Astrocyte of the hippocampus (primary cell): ENCODE measurements at places on chromosomes 4 and X.
A peak's percentile ranks its signal among the peaks of the same experiment; 100 is the strongest.

DNA sequence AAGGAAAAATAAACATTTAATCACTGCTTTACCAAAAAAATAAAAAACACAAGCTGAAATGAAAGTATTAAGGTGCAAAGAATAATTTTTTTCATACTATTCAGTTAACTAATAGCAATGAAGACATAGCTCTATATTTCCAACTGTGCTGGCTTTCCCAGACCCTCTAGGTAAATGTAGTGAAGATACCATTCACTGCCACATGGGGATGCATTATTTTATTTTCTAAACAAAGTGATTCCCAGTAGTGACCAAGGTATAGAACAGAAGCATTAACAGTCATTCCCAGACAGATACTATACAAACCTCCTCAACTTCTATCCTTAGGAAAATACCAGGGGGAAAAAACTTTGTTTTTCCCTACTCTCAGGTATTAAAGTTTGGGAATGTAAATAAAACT is 39.4 kb downstream of the ANTXR2 start:
- no peak for DNase-seq

GRCh38 chr4:107825072-107825824 is 516 bp downstream of the SGMS2 start:
- DNase-seq, result peak; percentile 78

DNA sequence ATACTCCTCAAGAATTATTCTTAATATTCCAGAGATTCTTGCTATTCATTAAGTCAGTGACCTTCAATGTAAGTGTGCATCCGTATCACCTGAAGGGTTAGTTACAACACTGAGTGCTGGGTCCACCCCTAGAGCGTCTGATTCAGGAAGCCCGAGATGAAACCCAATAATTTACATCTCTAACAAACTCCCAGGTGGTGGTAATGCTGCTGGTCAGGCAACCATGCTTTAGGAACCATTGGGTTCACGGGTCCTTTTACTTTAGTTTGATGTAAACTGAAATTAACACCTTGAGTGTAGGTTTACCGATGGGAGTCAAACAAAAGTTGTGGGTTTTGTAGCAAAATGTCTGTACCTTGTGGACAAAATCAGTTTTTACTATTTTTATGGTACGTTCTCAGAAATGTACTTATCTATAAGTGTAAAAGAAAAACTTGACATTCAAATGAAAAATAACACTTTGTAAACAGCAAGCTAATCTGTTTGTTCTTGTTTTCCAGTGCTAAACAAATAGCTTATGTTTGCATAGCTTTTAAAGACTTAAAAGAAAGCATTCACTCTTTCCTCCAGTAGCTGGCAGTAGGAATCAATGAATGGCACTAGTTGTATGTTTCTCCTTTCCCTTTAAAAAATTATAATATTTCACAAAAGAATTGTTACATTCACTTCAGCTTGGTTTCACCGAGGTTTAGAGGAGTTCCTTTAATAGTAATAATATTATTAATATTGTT is 32.7 kb downstream of the ACE2 start:
- peak; percentile 23 for DNase-seq

GRCh38 chr4:105130945-105131344 is 15.7 kb upstream of the TET2 start:
- DNase-seq, result no peak

- DNase-seq, result no peak
Measured at GRCh38 chr4:168942985-168943384, 67.1 kb downstream of the CBR4 start.

- DNase-seq, result peak; percentile 20
Measured at GRCh38 chr4:38082424-38083385, 122.5 kb downstream of the PTTG2 start.

GRCh38 chrX:132118358-132118757 is 9.5 kb downstream of the FRMD7 start:
- DNase-seq, result no peak

- peak; percentile 46 for DNase-seq
Measured at GRCh38 chr4:153634738-153635353, 49.2 kb upstream of the TLR2 start.

DNA sequence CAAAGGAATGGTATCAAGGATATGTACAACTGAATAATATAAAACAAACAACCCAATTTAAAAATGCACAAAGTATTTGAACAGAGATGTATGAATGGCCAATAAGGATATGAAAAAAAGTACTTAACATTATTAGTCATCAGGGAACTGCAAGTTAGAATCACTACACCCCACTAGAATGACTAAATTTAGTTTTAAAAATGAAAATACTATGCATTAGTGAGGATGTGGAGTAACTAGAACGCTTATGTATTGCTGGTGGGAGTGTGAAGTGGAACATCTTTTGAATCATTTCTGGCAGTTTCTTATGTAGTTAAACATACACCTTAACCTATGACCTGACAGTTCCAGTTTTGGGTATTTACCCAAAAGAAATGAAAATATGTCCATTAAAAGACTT is 13.0 kb upstream of the SLC16A2 start:
- DNase-seq, result no peak

- peak; percentile 32 for DNase-seq
Measured at GRCh38 chrX:130994671-130995070, 63.5 kb upstream of the ARHGAP36 start.

- no peak for DNase-seq
Measured at GRCh38 chr4:8069102-8069752, 89.4 kb downstream of the ABLIM2 start.

- peak; percentile 49 for DNase-seq
Measured at GRCh38 chrX:39613482-39613995, 484.2 kb downstream of the BCOR start.

DNA sequence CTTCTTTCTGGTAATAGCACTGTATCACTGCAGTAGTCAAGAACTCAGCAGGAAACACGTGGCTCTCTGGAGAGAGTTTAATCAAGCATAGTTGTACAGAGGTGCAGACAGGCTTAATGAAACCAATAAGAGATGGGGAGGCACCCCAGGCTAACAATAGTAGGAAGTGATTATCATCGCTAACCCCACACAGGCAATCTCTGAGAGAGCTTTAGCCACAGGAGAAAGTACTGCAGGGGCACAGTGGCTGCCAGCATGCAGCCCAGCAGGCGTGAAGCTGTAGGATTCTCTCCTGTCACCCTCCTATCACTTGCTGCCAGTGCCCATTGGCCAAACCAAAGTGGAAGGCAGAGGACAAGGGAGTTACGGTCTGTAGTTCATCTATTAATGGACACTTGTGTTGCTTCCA is 450.0 kb upstream of the RASGEF1B start:
- DNase-seq, result no peak

GRCh38 chrX:118524344-118524743 is 28.7 kb downstream of the DOCK11 start:
- no peak for DNase-seq

DNA sequence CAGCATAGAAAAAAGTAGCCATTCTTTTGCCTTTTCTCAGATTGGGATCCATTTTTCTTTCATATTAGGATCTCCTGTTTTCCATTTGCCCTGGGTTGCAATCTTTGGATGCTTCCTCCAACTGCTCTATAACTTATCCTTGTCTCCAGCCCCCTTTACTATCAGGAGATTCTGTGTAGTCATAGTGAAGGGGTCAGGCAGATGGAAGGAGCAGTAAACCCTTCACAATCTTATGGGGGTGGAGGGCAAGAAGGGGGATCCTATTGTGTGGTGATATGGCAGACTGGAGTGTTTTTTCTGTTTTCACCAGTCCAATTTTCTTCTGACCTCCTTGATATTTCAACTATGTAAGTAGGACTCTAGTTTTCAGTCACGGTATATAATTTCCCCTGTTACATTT is 1.7 kb upstream of the SMIM9 start:
- no peak for DNase-seq

GRCh38 chrX:6810776-6811175 is 275.9 kb upstream of the VCX3A start:
- DNase-seq, result peak; percentile 65

- no peak for DNase-seq
Measured at GRCh38 chr4:86778175-86778574, 71.0 kb downstream of the SLC10A6 start.

DNA sequence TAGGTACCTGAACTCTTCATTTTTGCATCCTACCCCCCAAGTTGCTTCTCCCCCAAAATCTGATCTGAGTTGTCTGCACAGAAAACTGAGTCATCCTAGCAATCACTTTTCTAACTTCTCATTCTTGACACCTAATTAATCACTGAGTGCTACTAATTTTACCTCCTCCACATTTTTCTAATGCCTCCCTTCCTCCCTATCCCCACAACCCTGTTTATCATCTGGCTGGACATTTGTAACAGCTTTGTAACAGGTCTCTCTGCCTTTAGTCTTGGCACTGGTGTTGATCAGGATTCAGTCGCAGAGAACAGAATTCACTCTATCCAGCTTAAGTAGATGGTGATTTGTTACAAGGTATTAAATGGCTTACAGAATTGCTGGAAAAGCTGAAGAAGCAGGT is 303.9 kb upstream of the GATB start:
- peak; percentile 20 for DNase-seq
